ENCODE measurements at places on chromosomes 7 and 10.

- DNase-seq, result no peak
Observed at GRCh38 chr7:25964483-25964991, 187.5 kb upstream of the NFE2L3 start.

DNA sequence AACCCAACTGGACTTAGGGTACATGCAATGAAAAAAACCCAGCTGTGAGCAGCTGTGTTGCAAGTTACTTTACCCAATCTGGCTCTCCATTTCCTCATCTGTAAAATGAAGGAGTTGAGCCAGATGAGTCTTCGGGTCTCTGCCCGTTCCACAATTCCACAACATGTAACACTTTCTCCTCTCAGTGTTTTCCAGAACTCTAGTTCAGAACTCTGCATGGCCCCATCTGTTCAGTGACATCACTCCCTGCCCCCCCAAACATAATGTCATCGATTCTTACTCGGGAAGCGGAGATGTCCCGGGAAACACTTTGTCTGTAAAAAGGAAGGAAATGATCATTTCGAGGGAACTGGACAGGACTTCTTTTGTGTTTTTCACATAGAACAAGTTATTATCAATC lies 2.5 kb downstream of the SH3PXD2A start:
- no peak for DNase-seq

DNA sequence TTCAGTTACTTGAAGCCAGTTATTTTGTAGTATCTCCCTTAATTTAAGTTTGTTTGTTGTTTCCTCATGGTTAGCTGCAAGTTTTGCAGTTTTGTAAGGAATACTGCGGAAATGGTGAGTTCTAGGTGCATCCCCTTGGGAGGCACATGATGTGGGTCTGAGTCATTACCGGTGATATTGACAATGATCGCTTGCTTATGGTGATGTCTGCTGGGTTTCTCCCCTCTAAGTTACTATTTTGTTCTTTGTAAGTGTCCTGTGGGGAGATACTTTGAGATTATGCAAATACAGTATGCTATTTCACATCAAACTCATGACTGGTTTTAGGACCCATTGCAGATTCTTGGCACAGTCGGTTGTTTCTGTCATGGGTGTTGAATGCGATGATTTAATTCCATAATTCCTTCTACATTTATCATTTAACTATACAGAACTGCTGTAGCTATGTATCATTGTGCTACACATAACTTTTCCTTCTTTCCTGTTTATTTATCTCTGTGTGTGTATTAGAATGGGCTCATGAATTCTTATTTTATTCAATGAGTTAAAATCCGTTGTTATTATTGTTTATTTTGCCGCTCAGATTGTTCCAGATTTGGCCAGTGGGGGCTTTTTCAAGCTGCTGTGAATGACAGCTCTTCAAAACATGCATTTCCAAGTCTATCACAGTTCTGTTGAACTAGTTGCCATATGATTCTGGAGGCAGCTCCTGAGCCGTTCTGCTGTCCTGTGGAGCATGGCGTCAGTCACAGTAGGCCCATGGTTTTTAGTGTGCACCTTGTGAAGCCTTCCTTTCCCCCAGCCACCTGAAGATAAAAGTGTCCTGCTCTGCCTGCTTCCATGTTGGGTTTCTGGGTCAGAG lies 18.4 kb downstream of the TSPAN14 start:
- DNase-seq, result no peak

- DNase-seq, result no peak
Observed at GRCh38 chr10:104127411-104127810, 5.4 kb downstream of the SFR1 start.

- no peak for DNase-seq
Observed at GRCh38 chr10:31875608-31876007, 53.0 kb downstream of the ARHGAP12 start.

DNA sequence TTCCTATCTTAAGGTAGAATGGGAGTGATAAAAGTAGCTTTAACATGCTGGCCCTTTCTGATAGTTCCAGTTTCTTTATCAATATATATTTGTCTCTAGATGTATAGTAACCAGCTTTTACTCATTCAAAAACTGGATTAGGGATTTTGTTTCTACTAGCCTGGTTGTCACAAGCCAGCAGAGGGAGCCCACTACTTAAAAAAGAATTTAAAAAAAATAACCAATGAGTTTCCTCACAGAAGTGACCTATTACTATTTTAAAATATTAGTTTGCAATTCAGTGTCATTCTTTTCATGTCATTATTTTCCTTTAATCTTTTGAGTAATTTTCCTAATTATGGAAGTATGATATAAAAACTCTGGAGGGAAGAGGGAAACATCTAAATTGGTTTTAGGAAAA lies 142.1 kb downstream of the PHTF2 start:
- no peak for DNase-seq

GRCh38 chr7:27297356-27297755 lies 54.8 kb downstream of the EVX1 start:
- no peak for DNase-seq

DNA sequence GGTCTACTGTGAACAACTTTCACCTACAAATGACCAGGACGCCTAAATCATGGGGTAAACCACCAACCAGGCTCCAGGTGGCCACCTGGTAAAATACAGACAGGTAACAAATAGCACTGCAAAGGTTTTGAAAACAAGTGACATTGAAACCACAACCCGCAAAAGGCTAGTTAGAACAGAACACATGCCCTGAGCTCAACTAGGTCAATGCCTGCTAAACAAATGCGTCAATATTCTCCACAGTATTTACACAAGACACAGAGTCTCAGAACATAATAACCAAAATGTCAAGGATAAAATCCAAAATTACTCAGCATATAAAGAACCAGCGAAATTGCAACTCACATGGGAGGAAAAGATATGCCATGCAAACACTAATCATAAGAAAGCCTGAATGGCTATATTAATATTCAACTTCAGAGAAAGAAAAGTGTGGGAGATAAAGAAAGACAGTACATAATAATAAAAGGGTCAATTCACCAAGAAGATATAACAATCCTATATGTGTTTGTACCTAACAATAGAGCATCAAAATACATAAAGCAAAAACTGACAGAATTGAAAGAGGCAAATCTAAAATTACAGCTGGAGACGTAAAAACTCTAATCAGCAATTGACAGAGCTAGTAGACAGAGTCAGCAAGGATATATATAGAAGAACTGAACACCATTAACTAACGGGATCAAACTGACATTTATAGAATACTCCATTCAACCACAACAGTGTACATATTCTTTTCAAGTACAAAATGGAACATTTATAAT lies 47.6 kb downstream of the SMURF1 start:
- no peak for DNase-seq

- no peak for DNase-seq
Observed at GRCh38 chr10:17125206-17125893, 4.3 kb downstream of the CUBN start.

All from thoracic aorta (tissue), 2 donors.